ENCODE measurements at places on chromosomes 3 and 15.

DNA sequence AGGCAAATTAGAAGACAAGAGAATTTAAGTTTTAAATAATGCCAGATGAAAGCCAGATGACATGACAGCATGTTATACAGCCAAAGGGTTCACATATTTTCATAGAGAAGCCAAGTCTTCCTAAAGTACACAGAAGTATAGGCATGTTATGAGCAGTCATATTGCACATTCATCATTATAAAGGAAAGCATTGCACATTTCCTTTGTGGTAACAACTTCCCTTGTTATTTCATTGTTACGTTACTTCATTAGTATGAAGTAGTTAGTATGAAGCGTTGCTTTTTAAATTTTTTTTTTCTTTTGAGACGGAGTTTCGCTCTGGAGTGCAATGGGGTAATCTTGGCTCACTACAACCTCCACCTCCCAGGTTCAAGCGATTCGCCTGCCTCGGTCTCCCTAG, 4.6 kb upstream of the ABCC5 start:
- peak; percentile 79 for DNase-seq

- no peak for DNase-seq
Measured at GRCh38 chr3:183508821-183509220, 46.7 kb downstream of the KLHL6 start.

GRCh38 chr3:37653466-37653865, 208.2 kb upstream of the CTDSPL start:
- DNase-seq: no peak

GRCh38 chr3:154684440-154684839, 254.4 kb upstream of the GPR149 start:
- DNase-seq: no peak

DNA sequence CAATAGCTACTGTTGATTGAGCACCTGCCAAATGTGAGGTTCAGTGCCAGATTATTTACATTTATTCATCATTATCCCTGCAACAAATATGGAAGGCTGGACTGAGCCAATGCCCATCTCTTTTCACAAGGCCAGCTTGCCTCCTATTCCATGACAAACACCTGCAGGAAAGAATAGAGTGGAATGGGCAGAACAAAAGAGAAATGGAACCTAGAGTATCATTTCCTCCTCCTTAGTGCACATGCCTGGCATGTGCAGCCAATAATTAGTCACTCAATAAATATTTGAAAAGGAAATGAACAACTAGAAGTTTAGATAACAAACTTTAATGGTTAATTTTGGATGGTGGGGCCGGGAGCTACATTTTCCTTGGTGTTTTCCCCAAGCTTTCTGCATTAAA, 61.4 kb upstream of the MYRIP start:
- DNase-seq: no peak

DNA sequence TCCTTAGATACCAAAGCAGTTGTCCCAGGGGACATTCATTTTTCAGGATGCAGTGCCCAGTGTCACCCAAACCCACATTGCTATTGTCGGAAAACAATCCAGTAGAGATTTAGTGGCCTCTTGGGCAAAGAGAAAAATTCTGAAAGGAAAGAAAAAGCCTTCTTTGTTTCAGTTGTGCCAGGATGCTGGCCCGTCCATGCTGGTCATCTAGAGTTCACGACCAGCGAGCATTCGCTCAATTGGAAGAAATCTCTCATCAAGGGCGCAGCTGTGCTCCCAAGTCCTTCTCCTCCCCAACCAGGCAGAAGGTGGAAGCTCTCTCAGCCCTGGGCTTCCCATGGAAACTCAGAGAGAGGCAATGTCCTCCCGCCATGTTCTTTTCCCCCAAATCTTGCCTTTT, 123.7 kb downstream of the MTHFS start:
- no peak for DNase-seq

DNA sequence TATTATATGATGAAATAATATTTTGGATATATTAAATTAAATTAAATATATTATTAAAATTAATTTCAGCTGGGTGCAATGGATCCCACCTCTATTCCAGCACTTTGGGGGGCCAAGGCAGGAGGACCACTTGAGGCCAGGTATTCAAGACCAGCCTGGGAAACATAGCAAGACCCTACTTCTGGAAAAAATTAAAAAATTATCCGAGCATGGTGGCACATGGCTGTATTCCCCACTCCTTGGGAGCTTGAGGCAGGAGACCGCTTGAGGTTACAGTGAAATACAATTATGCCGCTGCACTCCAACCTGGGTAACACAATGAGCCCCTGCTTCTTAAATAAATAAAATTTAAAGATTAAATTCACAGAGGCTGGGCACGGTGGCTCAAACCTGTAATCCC, 61.4 kb downstream of the SH3BP5 start:
- DNase-seq: no peak

GRCh38 chr3:98602078-98602678, 8.8 kb upstream of the CPOX start:
- peak; percentile 88 for DNase-seq

GRCh38 chr3:99128235-99128634, 226.7 kb upstream of the DCBLD2 start:
- DNase-seq: no peak
